Airway epithelial cell (primary cell): ENCODE measurements at places on chromosomes 3 and 15. TPM values are rescaled to one million over a fixed set of nuclear protein-coding genes. Genes with fewer than 3 reads are reported as not detected.

The TICRR gene
- 6.3 and 7.6 TPM in 2 replicates for total RNA-seq

The AADACL2 gene
- total RNA-seq = not detected in 2 replicates

The A4GNT gene
- total RNA-seq = not detected in 2 replicates

The ATXN7 gene
- total RNA-seq = 8.6 and 9.6 TPM in 2 replicates

The ATP13A4 gene
- total RNA-seq = 2.7 and 4.4 TPM in 2 replicates

The MYH15 gene
- total RNA-seq = 0.19 and 0.21 TPM in 2 replicates

The ANKRD34C gene
- not detected in 2 replicates for total RNA-seq

The CLDN11 gene
- 2.8 and 3.0 TPM in 2 replicates for total RNA-seq

The CACNA2D2 gene
- total RNA-seq = 0.07 TPM in 1 of 2 replicates, not detected in the other
